ENCODE measurements at places on chromosomes 11 and 22.

- peak; percentile 59 for DNase-seq
These were observed 432 bp downstream of the TNKS1BP1 start for GRCh38 chr11:57324154-57324885.

GRCh38 chr11:68424101-68424632 lies 36.4 kb upstream of the PPP6R3 start:
- no peak for DNase-seq

- DNase-seq = no peak
These were observed 4.9 kb downstream of the HIPK3 start for GRCh38 chr11:33262011-33262645.

GRCh38 chr11:2577991-2578928 lies 121.5 kb downstream of the KCNQ1OT1 start:
- no peak for DNase-seq

All from stimulated activated naive CD4-positive, alpha-beta T cell (primary cell).